ENCODE measurements at places on chromosomes 12 and 14. TPM values are rescaled to one million over a fixed set of nuclear protein-coding genes. Genes with fewer than 3 reads are reported as not detected.

GRCh38 chr12:48764521-48764920, 24.4 kb downstream of the ADCY6 start:
- no peak for DNase-seq

The SLCO1C1 gene
- not detected for total RNA-seq

DNA sequence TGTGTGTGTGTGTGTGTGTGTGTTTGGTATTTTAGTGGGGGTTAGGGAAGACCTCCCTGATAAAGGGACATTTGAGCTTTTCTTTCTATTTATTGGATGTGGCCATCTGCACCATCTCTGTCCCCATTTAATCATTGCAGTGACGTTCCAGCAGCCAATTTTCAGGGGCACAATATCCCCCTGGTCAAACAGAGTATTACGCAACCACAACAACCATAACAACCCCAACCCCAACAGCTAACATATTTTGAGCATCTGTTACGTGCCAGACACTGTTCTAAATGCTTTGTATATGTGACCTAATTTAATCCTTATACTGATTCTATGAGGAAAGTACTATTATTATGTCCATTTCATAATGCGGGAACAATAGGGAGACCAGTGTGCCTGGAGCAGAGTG, 87.4 kb downstream of the TTC8 start:
- DNase-seq, result no peak

DNA sequence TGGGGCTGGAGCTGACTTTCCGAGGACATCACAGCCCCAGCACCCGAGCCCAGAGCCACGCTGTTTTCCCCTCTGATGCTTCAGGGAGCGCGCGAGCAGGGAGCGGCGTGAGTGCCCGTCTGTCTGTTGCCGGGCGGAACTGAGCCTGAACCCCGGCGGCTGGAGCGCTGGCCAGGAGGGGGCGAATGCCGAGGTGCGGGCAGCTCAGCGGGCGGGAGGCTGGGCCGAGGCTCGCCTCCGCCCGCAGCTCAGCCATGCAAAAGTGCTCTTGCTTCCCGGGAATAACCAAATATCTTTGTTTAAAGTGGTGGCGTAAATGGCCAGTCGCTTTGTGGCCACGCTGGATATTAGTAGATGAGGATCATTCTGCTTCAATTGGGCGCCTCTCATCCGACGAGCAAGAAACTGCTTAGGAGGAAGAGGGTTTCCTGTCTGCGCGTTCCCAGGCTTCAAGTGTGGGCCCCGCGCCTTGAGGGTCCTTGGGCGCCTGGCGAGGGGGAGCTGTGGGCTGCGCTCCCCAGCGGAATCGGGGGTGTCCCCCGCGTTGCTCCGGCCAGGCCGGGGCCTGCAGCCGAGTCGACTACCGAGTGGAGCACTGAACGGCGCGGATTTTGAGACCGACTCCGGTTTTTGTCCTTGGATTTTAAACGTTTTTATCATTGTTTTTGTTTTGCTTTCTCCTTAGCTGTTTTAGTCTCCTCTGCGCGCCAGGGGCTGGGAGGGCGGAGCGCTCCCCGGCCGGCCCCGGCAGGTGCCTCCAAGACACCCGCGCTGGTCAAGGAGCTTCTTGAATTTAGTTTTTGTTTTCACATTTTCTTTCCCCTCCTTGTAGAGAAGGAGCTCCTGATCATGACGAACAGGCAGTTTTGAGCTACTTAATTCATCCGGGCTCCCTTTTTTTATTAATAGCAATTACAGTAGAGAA, 831 bp upstream of the NKX2-1 start:
- DNase-seq, result no peak

- DNase-seq, result no peak
Observed at GRCh38 chr14:68507544-68508081, 285.3 kb downstream of the ZFP36L1 start.

GRCh38 chr12:20120403-20120725, 248.0 kb upstream of the PDE3A start:
- no peak for DNase-seq

All from G401 (cell line).